Right cardiac atrium (tissue), 5 donors: ENCODE measurements at places on chromosomes 11 and 22.
A peak's percentile ranks its signal among the peaks of the same experiment; 100 is the strongest.

- no peak for DNase-seq
Observed at GRCh38 chr22:35478633-35479107, 62.0 kb upstream of the RASD2 start.

DNA sequence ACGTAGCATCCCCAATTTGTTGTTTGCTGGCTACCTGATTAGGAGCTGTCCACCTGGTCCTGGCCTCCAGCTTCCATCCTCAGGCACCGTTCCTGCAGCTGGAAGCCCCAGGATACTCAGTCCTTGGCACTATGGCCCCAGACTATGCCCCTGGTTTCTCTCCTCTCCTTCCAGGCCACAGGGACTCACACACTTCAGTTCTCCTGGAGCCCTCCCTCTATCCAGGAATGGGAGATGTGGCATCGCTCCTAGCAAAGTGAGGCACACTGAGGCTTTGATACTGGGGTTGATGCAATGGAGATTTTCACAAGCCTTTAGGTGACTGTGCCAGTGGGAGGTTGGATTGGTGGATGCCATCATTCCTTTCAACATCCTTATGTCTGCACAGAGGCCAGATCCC, 142.8 kb upstream of the B3GAT1 start:
- DNase-seq, result no peak

GRCh38 chr11:26929806-26930517, 64.0 kb upstream of the FIBIN start:
- no peak for DNase-seq

- no peak for DNase-seq
Observed at GRCh38 chr11:126484266-126484665, 128.8 kb downstream of the ST3GAL4 start.

DNA sequence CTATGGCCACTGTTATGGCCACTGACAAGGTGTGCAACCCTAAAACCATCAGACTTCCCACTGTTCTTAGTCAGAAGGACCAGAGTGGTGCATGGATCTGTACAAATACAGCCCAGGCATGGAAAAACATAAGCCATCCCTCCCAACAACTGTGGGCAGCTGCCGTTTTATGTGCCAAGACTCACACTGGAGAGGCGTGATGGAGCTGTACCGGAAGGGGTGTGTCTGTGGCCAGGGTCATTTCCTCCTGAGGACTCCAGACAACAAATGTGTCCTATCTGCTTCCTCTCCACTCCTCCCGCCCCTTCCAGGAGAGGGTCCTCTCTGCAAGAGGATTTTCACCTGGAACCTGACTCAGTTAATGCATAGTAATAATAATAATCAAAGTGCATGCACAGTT, 29.5 kb downstream of the KCNJ1 start:
- DNase-seq, result no peak

GRCh38 chr22:46602025-46602424, 18.2 kb upstream of the GRAMD4 start:
- DNase-seq, result no peak

DNA sequence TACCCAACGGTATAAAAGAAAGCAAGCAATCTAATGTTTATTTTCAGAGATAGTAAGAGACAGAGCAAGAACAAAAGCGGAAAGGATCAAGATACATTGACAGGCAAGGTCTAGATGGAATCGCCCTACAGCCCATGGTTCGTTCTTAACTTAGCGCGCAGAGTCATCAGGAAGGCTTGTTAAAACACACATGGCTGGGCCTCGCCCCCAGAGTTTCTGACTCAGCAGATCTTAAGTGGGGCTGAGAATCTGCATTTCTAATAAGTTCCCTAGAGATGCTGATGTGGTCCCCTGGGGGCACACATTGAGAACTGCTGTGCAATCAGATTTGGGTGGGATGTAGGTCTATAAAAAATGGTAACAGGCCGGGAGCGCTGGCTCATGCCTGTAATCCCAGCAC, 35.8 kb upstream of the CHRM4 start:
- DNase-seq, result no peak

DNA sequence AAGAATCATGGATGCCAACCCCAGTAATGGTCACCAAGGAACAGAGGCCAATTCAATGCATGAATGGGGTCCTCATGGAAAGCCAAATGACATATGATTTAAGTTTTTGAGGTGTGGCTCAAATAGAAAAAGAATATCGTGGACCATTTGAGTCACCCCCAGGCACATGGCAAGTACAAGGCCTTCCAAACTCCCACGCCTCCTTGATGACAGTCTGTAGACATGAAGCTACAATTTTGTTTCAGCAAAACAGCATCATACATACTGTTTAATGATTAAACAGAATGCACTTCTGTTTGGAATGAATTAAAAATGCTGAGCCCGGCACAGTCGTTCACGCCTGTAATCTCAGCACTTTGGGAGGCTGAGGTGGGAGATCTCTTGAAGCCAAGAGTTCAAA, 7.4 kb downstream of the FADD start:
- DNase-seq, result no peak

DNA sequence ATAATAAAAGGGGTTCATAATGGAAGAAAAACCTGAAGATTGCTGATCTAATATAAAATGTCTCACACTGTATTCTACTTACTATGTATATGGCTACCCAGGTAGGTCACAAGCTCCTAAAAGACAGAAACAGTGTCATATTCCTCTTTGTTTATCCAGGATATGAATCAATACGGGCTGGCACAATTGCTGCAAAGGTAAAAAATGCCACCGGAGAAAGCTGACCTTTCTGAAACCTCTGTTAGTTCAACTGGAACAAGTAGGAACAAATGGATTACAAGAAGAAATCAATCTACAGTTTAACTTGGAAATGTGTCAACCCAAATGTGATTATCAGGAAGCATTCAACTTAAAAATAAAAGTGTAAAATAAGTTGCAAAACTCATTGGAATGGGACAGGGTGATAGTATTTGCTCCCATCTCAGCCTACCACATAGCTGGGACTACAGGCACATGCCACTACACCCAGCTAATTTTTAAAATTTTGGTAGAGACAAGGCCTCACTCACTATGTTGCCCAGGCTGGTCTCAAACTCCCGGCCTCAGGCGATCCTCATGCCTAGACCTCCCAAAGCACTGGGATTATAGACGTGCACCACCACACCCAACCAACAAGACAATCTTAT, 27.6 kb downstream of the SLC35F2 start:
- no peak for DNase-seq

DNA sequence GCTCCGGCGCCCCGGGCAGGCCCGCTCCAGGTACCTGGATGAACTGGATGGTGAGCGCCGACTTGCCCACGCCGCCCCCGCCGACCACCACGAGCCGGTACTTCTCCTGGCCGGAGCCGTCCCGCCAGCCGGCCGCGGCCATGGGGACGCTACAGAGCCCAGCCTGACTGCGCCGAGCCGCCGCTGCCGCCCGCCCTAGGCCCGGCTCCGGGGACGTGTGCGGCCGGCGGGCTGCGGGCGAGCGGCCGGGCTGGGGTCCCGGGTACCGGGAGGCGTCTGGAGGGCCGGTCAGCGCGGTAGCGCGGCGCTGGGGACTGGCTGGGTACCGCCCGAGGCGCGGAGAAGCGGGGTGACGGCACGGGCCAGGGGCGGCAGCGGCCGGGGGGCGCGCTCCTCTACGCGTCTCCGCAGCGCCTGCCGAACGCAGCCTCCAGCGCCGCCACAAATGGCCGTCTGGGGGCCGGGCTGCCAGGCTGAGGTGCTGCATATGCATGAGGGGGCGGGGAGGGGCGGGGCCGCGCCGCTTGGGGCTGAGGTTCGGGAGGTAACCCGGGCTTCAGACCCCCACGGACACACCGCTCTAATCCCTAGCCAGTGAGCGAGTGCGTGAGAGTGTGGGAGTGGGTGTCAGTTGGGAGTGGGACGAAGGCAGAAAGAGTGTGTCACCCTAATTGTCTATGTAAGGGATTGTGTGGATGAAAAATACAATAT, at the start of gene RRAS2:
TSS of gene RRAS2 (minus strand) at position 455 of the 711 bp plus-strand sequence. CDS start at position 142, 313 bp downstream.
- DNase-seq, result peak; percentile 92

DNA sequence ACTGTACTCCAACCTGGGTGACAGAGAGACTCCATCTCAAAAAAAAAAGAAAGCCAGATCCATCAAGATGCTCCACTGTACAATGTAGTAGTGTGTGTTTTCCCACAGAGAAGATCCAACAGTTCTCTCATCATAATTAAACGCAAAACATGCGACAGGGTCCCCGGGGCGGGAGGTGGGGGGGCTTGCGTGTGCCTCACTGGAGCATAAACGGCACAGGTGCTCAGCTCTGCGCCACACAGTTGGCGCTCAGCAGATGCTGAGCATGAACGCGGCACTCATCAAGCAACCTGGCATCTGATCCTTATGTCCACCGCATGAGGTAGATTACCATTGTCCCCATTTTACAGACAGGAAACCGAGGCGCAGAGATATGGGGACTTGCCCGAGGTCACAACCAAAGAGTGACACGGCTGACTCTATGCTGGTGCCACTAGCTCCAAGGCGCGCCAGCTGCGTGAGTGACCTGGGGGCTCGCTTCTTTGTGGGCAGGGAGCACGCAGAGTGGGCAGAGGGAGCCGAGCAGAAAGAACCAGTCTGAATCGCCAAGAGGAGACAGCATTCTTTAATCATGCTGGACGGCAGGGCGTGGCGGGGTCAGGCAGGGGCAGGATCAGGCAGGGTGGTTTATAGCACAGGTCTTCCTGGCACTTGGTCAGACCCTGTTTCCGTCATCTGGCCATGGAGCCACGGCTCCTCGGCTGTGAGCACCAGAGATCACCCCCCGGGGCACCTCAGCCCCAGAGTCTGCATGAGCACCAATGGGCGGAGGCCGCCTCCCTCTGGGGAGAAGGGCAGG, 8.2 kb downstream of the C1QTNF6 start:
- DNase-seq, result no peak

DNA sequence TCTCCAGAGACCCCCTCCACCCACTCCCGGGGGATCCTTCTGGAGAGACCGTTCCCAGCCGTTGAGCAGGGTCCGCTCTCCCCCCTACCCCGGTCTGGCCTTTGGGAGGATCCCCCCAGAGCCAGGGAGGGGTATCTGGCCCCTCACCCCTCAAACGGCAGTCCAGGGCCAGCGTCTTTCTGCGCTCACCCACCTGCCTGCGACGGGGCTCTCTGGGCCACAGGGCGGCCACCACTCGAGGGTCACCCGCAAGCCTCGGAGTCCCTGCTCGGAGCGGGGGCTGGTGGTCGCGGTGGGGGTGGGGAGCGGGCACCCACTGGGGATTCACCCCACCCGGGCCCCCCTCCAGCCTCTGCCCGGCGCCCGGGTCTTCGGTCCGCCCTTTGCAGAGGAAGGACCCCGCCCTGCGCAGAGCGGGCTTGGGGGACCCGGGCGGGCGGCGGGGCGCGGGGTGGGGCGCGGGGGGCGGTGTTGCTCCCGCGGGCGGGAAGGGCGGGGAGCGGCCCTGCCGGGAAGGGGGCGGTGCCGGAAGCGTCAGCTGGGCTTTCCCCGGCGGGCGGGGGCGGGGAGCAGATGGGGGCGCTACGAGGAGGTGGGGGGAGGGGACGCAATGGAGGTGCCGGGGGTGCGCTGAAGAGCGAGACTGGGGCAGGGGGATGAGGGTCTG, 16.6 kb downstream of the CRELD2 start:
- peak; percentile 92 for DNase-seq

- DNase-seq, result peak; percentile 94
Observed at GRCh38 chr11:116312570-116313391, 460.0 kb downstream of the BUD13 start.

GRCh38 chr11:64224891-64225607, 937 bp downstream of the TRPT1 start:
- no peak for DNase-seq

DNA sequence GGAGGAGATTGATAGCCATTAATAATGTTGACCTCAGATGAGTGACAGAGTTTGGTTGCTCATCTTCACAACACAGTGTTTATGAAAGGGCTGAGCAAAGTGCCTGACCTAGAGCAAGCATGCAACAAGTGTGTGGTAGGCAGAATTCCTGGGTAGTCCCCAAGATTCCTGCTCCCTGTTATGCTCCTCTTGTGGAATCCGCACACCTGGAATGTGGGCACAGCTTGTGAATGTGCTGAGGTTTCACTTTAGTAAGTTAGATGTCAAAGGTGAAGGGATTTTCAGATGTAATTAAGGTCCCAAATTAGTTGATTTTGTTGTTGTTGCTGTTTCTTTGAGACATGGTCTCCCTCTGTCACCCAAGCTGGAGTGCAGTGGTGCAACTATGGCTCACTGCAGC, 20.7 kb upstream of the SPON1 start:
- DNase-seq, result no peak

DNA sequence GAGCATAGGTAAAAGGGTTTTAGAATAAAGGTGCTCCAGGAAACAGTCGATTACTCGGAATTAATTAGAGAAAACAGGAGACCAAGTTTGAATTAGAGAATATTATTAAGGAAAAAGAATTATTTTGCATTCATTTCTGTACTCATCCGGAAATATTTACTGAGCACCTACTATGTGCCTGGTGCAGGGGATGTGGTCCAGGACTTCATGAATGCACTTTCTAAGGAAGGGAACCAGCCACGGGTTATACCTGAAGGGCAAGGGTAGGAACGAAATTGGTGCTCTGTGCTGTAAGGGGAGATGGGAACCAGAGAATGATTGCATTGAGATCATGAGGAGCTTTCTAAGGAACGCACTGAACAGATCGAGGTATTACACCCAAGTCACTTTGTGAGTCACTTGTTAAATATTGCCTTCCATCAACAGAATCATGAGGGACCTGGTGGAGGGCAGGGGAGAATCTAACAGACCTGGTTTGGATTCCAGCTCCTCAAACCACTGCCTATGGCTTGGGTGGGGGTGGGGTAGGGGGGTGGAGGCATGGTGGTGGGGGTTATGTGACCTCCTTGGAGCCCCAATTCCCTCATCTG, 40.9 kb downstream of the C11orf96 start:
- DNase-seq, result no peak

DNA sequence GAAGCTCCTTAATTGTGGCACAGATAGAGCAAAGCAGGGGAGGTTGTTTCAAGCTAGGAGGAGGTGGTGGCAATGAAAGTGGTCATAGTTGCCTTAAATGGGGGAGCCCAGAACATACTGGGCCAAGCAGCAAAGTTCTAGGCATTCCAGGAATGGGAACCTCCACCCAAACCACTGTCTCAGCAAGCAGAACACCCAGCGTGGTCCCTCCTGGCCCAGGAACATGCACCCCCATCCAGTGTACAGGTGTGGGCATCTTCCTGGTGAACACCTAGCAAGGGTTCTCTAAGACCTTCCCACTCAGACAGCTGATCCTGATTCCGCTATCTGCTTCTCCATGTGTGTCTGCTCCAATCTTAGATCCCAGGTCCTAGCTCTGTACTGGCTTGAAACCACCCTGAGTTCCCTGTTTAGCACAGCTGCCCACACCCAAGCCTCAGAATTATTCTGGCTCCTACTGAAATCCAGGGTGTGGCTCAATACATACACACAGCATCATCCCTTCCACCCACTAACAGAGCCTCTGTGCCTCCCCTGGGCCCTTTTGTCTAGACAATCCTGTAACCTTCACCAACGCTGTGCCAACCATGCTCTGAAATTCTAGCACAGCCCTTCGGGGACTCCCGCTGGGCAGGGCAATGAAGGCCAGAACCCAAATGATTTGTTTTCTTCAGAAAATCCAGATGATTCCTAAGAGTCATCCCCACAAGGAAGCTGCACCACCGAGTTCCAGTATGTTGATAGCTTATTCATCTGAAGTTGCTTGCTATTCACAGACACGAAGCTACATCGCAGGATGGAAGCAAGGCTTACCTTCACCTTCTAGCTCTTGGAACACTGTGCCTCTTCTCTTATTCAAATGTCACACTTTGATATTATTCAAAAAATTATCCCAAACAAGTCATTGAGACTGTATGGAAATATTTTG, 76.6 kb downstream of the ABTB2 start:
- peak; percentile 64 for DNase-seq
